MCF 10A (cell line): ENCODE measurements at places on chromosomes 16 and 17.

DNA sequence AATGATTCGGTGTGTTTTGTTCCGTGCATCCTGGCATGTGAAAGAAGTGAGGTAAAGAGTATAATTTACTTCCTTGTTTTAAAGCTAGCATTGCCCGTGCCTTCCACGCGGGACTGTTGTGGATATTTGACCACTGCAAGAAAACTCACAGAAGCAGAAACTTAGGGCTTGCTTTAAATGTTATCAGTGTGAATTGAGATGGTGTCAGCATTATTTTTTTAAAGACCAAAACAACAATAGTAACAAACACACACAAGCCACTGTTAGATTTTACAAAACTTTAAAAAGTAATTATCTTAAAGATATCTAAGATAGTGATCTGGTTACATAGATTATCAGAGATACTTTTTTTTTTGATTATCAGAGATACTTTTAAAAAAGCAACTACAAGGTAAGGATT, 47.4 kb downstream of the WWOX start:
- no peak for DNase-seq

DNA sequence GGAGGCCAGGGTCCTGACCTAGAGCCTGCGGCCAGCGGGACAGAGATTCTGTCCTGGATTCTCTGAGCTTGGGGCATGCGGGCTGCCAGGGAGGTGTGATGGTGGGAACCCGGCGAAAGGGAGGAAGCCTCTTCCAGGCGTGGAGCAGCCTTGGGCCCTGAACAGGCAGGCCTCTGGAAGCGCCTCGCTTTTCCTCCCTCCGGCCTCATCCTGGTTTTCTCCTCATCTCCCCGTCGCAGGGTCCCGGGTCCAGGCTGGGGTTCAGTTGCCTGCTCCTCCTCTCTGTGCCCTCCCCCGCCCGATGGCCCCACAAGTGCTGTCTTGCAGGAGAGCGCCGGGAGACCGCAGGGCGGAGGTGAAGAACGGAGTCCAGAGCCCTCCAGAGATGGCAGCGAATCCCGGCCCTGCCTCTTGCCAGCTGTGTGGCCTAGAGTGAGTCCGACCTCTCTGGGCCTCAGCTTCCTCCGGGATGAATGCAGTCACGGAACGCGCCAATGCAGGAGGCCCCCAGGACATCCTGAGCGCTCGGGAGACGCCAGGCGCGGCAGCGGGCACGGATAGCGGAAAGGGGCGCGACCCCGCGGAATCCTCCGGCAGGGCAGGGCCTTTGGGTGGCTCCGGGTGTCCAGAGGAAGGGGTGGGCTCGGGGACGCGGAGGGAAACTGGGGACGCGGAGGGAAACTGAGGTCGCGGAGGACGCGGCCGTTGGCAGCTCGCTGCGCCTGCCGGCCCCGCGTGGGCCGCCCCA, 553 bp upstream of the RAB11FIP4 start:
- no peak for DNase-seq

DNA sequence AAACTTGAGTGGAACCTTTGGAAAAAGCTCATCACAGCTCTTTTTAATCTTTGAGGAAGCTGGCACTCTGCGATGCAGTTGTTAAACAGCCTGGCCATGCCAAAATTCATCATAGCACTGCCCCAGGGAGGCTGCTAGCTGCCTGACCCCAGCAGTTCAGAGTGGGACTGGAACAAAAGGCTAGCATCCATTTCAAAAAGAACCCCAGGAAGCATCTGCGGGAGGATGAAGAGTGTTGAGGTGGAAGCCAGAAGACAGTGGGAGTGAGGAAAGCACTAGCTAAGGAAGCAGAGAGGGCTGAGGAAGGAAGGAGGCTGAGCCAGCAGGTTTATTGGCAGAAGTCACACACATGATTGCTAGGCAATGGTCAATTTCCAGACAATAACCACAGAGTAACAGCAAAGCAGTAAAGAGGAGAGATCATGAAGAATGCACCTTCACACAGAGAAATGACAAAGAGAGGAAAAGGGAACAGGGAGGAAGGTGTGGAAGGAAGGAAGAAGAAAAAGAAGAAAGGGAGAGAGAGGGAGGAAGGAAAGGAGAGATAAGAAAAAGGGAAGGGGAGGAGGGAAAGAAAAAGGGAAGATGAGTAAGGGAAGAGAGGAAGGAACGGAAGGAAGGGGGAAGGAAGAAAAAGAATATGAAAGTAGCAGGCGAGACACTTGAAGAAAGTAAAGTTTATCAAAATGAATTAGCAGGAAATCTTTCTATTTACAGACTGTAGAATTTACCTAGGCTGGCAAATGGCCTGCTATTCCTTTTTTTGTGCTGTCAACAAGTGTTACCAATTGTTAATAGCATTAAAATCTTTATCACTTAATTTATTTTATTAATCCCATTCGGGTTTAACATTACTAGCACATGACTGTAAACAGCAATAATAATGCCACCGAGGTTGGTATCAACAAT, 270.0 kb upstream of the PSMD7 start:
- DNase-seq = no peak

- no peak for DNase-seq
These were observed 115.8 kb upstream of the CRHR1 start for GRCh38 chr17:45668316-45668715.

GRCh38 chr16:66128371-66128770, 238.1 kb upstream of the CDH5 start:
- no peak for DNase-seq
